Activated naive CD8-positive, alpha-beta T cell treated with anti-CD3 and anti-CD28 coated beads for 36 hours (primary cell): ENCODE measurements at places on chromosomes 2 and 18. TPM values are rescaled to one million over a fixed set of nuclear protein-coding genes. Genes with fewer than 3 reads are reported as not detected.
A peak's percentile ranks its signal among the peaks of the same experiment; 100 is the strongest.

- DNase-seq: no peak
Observed at GRCh38 chr2:59308108-59308507, 1067.0 kb upstream of the FANCL start.

- DNase-seq: no peak
Observed at GRCh38 chr18:43525169-43525568, 247.9 kb upstream of the SYT4 start.

DNA sequence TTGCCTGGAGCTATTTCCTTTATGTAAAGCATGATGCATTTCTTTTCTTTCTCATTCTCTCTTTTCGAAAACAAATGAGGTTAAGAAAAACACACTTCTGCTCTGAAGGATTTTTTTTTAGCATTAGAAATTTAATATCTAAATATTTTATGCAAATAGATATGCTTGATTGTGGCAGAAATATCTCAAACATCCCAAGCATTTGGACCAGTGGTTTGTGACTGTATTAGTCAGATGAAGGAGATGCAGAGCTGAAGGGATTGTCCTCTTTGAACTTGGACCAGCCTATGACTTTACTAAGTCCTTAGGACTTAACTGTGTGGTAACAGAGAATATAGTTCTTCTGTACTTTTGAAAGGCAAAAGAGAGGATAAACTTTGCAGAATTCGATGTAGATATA, 335.9 kb upstream of the NT5C1B start:
- DNase-seq: no peak

DNA sequence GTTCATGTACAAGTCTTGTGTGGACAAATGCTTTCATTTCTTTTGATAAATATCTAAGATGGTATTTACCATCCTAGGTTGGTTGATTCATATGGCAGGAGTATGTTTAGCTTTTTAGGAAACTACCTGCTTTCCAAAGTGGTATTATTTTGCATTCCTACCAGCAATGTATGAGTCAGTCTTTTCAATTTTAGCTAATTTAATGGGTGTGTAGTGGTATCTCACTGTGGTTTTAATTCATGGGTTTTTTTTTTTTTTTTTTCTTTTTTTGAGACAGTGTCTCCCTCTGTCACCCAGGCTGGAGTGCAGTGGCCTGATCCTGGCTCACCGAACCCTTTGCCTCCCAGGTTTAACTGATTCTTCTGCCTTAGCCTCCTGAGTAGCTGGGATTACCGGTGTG, 4.2 kb downstream of the ZNF512 start:
- no peak for DNase-seq

- DNase-seq: no peak
Observed at GRCh38 chr2:73999881-74000597, 15.3 kb downstream of the TET3 start.

DNA sequence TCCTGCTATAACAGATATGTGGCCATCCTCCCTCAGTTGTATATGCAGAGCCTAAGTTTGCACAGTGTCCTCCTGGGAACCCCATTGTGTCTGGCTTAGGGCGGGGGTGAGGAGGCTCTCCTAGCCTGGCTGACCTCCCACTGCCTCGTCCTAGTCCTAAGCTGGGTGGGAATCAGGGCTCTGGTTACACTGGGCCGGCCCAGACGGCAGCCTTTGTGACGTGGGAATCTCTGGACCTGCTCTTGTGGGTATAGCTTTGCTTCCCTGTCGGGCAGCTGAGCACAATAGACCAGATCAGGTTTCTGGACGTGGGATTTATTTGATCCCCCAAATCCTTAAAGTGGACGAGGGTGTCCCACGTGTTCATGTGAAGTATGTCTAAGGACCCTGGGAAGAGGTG, 2.9 kb downstream of the ACKR3 start:
- DNase-seq: no peak

GRCh38 chr2:29323301-29323700, 208.1 kb downstream of the CLIP4 start:
- no peak for DNase-seq

GRCh38 chr18:60667016-60667415, 294.4 kb upstream of the MC4R start:
- no peak for DNase-seq

DNA sequence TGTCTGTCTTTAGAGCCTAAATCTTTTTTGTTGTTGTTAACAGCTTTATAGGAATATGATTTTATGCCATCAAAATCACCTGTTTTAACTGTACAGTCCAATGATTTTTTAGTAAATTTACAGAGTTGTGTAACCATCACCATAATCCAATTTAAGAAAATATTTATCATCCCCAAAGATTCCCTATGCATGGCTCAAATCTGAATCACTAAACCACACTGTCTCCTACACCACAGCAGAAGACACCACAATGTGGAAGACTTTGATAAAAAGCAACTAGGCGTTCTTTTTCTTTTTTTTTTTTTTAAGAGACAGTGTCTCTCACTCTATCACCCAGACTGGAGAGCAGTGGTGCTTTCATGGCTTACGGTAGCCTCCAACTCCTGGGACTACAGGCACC, 99.6 kb downstream of the TXNL1 start:
- no peak for DNase-seq

DNA sequence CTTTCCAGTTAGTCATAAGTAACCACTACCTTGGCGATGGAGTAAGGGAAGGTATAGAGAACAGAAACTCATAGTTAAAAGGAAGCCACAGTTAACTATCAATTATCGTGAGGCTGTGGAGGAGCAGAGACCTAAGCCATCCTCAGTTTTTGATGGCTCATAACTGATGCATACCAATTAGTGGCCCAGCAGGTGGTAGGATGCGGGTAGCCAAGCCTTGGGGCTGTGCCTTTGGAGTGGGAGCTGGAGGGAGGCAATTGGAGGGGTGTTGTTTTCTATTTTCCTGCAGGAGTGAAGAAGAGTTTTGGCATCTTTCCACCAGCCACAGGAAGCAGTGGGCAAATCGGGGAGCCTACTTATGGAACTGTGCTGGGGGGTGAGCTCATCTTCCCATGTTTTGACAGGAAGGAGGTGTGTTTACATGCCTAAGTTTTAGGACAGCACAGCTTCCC, 194.8 kb downstream of the TPGS2 start:
- DNase-seq: no peak

GRCh38 chr2:215522237-215522636, 86.4 kb upstream of the FN1 start:
- no peak for DNase-seq

DNA sequence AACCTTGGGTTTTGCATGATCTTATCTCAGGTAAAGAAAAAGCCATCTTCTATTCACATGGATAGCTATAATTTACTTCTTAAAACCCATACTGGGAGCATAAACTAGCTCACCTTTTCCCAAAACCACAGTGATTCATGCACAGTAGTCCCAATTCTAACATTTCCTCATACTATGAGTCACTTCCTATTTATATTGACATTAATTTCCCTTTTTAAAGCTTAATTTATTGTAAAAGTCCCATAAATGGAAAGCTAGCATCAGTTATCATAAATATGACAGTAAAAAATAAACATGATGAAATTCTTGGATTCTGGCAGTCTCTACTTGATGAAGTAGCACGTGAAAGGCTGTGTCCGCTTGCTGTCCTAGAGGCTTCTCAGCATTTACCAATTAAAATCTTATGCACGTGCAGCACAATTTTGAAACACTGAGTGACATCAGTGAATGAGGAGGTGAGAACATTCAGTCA, 180.1 kb downstream of the CDH2 start:
- no peak for DNase-seq

DNA sequence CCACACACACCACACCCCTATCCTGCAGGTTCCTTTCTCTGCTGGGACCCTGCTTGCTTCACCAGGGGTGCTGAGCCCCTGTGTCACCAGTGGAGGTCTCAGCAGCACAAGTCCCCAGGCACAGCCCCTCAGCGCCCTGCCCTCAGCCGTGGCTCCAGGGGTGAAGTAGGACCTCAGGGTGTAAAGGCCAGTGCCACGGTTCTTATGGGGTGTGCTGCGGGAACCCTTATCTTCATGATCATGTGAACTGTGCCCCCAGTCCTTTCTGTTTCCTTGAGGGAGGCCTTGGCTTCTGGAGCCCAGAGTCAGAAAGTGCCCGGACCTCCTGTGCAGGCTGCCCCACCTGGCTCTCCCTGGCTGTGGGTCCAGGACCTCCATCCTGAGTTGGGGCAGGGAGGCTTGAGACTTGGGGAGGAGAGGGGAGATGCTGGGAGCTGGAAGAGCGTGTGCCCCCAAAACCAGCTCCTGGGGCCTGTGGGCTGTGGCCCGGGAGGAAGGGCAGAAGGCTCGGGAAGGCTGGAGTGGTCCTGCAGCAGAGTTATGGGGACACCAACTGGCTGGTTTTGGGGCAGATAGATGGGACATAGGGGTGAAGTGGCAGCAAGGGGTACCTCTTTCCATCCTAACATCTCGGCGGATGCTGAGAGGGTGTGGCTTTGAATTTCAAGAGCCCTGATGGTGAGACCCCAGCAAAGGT, 20.2 kb upstream of the KLF11 start:
- no peak for DNase-seq

- DNase-seq: peak; percentile 29
Observed at GRCh38 chr2:66432801-66433694, 1.9 kb upstream of the MEIS1 start.

DNA sequence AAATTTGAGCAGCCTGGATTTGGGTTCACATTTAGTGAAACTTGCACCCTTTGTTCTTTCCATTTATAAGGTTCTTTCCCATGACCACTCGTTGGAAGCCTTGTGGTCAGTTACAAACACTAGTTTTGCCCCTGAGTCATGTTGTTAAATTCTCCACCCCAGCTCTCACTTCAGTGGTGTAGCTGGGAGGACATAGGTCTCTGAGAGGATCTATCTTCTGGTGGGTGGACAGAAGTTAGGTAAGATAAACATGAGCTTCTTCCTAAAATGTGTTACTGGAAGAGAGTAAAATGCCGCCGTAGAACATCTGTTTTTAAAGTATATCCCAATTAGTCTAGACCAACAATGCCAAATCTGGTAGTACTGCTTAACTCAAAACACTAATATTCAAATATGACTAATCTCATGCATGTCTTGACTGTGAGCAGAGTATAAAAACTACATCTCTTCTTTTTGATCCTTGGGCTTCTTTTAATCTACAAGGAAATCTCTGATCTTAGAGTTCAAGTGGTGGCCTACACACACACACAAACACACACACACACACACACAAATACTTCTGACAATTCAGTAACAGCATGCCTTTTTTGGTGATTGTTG, 162.6 kb upstream of the FN1 start:
- no peak for DNase-seq

- no peak for DNase-seq
Observed at GRCh38 chr18:48127606-48128005, 197.1 kb upstream of the SMAD2 start.

GKN2 gene
- total RNA-seq: not detected

ICA1L gene
- total RNA-seq: 7.5 TPM

ALPG gene
- not detected for total RNA-seq

ACTR2 gene
- total RNA-seq: 299 TPM

MARCO gene
- total RNA-seq: not detected

C2orf66 gene
- not detected for total RNA-seq

FOXI3 gene
- not detected for total RNA-seq

CHST9 gene
- total RNA-seq: not detected

LAMA3 gene
- total RNA-seq: 0.31 TPM

TMEM214 gene
- 50.6 TPM for total RNA-seq

CHN1 gene
- total RNA-seq: 17.6 TPM

RIT2 gene
- total RNA-seq: not detected

MERTK gene
- total RNA-seq: 0.44 TPM

PROKR1 gene
- total RNA-seq: 0.52 TPM

SERPINB12 gene
- total RNA-seq: not detected
